Left lung (tissue), 14 donors: ENCODE measurements at places on chromosomes 7 and 10.

- H3K27me3 ChIP-seq, result no peaks in the 10 kb centered on the region
- no peak for DNase-seq
- H3K27ac ChIP-seq, result no peak overlapping the region
Measured at GRCh38 chr7:88835147-88835728, 39.7 kb upstream of the TEX47 start.

DNA sequence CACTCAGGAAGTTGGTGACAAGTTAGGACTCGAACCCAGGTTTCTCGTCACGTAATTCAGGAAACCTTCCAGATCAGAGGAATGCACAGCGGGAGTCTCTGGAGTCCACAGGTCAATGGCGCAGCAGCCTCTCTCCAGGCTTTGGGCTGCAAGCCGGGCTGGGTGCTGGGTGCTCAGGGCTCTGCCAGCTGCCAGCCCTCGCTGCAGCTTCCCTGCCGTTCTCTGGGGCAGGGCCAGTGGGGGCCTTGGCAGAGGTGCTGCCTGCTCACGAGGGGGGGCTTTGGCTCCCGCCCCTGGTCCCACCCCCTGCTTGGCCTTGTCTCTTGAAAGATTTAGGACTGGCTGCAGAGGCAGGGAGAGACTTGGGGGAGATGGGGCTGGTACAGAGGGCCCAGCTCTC lies at the start of gene TACR2:
TACR2 (minus strand) TSS at position 224 of the 400 bp plus-strand sequence. CDS start 595 bp downstream, outside the sequence.
- H3K27me3 ChIP-seq, result no peaks in the 10 kb centered on the region
- no peaks in the 10 kb centered on the region for H3K36me3 ChIP-seq
- no peak within 1 kb of the TSS for H3K27ac ChIP-seq

- DNase-seq, result no peak
- no peaks in the 10 kb centered on the region for H3K36me3 ChIP-seq
- no peak overlapping the region for H3K4me3 ChIP-seq
- no peaks in the 10 kb centered on the region for H3K4me1 ChIP-seq
Measured at GRCh38 chr7:1761774-1762173, 91.7 kb downstream of the ELFN1 start.

GRCh38 chr7:155372782-155373358 lies 75.2 kb downstream of the INSIG1 start:
- H3K4me1 ChIP-seq, result peaks cover 22% of the 10 kb centered on the region
- H3K27ac ChIP-seq, result no peak overlapping the region
- DNase-seq, result no peak
- H3K27me3 ChIP-seq, result peaks cover 95% of the 10 kb centered on the region

- DNase-seq, result no peak
- no peak overlapping the region for H3K27ac ChIP-seq
- H3K36me3 ChIP-seq, result no peaks in the 10 kb centered on the region
- no peaks in the 10 kb centered on the region for H3K27me3 ChIP-seq
- no peak overlapping the region for H3K4me3 ChIP-seq
Measured at GRCh38 chr7:83976302-83976701, 218.3 kb downstream of the SEMA3A start.

GRCh38 chr7:922334-923107 lies 32.0 kb downstream of the ADAP1 start:
- H3K27me3 ChIP-seq, result peaks cover 9% of the 10 kb centered on the region
- no peak for DNase-seq
- no peaks in the 10 kb centered on the region for H3K36me3 ChIP-seq
- no peak overlapping the region for H3K4me3 ChIP-seq
- H3K27ac ChIP-seq, result no peak overlapping the region
- peaks cover 44% of the 10 kb centered on the region for H3K4me1 ChIP-seq

DNA sequence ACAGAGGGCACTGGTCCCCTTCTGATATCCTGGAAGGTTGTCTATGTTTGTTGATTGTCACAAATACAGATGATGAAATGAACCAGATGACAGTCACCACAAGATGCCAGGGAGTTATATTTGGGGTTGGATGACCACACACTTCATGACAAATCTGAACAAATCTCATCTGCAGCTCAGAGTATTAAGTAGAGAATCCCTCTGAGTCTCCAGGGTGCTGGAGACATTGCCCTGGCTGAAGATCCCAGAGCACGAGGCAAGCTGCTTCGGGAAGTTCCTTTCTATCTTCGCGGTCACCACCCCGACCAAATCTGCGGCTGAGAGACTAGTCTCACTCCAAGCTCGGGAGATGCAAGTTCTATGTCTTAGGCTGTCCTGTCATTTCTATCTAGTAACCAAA lies 9.0 kb downstream of the DENND2A start:
- H3K27me3 ChIP-seq, result no peaks in the 10 kb centered on the region
- H3K4me1 ChIP-seq, result no peaks in the 10 kb centered on the region
- no peaks in the 10 kb centered on the region for H3K36me3 ChIP-seq
- no peak overlapping the region for H3K27ac ChIP-seq

DNA sequence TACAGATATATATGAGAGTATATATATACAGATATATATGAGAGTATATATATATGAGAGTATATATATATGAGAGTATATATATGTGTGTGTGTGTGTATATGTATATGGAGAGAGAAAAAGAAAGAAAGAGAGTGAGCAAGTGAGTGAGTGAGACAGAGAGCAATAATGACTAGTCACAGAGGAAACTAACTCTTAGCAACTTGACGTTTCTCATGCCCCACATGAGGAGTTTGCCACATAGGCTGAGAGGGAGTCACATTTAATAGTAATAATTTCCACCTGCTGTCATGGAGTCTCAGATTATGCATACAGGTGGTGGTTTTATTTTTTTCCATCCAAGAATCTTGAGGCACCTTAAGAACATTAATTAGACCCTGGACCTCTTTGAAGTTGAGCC lies 199.9 kb downstream of the GATA3 start:
- H3K4me3 ChIP-seq, result no peak overlapping the region
- no peaks in the 10 kb centered on the region for H3K36me3 ChIP-seq
- no peaks in the 10 kb centered on the region for H3K27me3 ChIP-seq
- H3K27ac ChIP-seq, result no peak overlapping the region
- DNase-seq, result no peak

DNA sequence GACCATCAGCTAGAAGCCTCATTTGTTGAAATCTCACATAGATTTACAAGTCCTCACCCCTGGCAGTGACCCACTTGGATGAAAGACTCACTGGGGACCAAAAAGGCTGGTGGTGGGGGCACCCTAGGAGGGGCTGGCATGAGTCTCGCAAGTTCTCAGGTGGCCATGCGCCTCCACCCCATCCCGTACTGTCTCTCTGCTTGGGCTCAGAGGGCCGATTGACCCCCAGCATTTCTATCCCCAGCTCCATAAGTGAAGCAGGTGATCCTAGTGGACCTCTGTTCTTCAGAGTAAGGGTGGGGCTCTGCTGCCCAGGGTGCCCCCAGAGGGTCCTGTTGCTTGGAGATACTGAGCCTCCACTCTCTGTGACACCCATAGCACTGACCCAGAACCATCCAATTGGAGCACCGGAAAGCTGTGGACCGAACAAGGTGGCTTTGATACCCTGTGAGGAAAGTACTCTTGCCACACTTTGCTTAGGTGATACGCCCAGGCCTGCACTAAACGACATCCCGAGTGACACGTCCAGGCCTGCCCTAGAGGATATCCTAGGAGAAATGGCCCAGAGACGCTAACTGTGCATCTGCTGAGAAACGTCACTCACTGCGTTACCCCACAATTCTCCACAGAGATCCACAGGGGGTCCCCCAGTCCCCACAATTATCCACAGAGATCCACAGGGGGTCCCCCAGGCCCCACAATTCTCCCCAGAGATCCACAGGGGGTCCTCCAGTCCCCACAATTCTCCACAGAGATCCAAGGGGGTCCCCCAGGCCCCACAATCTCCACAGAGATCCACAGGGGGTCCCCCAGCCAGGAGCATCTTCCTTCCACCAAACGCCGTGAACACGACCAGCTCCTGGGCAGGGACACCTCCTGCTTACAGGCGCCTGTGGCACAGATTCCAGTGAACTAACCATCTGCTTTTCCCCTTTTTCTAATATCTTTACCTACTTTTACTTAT lies 262.9 kb downstream of the PTPRN2 start:
- H3K27ac ChIP-seq, result no peak overlapping the region
- H3K4me1 ChIP-seq, result no peaks in the 10 kb centered on the region
- no peaks in the 10 kb centered on the region for H3K27me3 ChIP-seq
- H3K4me3 ChIP-seq, result no peak overlapping the region

- peaks cover 9% of the 10 kb centered on the region for H3K4me1 ChIP-seq
- DNase-seq, result no peak
Measured at GRCh38 chr7:130364451-130364850, 15.8 kb upstream of the CPA1 start.

GRCh38 chr10:84820596-84820995 lies 492.2 kb downstream of the CCSER2 start:
- no peaks in the 10 kb centered on the region for H3K4me1 ChIP-seq
- H3K27ac ChIP-seq, result no peak overlapping the region
- no peak overlapping the region for H3K4me3 ChIP-seq
- no peak for DNase-seq
